Right atrium auricular region (tissue), 2 donors: ENCODE measurements at places on chromosomes 16 and 17. TPM values are rescaled to one million over a fixed set of nuclear protein-coding genes. Genes with fewer than 3 reads are reported as not detected.

Gene TP53TG3F
- not detected for total RNA-seq

Gene CWC25
- 9.0 TPM for total RNA-seq

DNA sequence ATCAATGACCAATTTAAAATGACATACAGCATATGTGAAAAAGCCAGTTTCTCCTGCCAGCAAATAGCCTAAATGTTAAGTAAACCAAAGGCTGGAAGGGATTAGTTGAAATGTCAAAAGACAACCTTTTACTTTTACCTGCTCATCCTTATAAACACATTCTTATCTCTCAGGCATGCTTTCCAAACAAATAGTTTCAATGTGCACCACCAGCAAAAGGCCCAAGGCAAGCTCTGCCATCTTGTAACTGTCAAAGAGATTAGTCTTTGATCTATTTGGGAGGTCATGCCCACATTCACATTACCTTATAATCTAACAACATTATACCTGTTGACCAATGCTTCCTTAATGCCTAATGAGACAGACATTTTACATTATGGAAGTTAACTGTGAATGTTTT lies 132.2 kb upstream of the NACA2 start:
- no peaks in the 10 kb centered on the region for H3K36me3 ChIP-seq
- no peaks in the 10 kb centered on the region for H3K27me3 ChIP-seq
- no peak overlapping the region for H3K27ac ChIP-seq
- no peaks in the 10 kb centered on the region for H3K4me1 ChIP-seq

DNA sequence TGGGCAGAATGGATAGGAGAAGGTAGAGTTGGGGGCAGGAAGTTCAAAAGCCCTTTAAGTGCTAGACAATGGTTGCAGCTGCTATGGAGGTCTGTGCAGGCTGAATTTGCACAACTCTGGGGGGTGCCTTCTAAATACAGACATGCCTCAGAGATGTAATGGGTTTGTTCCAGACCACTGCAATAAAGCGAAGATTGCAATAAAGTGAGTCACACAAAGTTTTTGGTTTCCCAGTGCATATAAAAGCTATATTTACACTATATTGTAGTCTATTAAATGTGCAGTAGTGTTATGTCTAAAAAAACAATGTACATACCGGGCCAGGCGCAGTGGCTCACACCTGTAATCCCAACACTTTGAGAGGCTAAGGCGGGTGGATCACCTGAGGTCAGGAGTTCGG lies 60.5 kb upstream of the MYOCD start:
- H3K27ac ChIP-seq: no peak overlapping the region
- no peaks in the 10 kb centered on the region for H3K27me3 ChIP-seq
- no peaks in the 10 kb centered on the region for H3K4me1 ChIP-seq
- H3K36me3 ChIP-seq: no peaks in the 10 kb centered on the region
- no peak for DNase-seq

DNA sequence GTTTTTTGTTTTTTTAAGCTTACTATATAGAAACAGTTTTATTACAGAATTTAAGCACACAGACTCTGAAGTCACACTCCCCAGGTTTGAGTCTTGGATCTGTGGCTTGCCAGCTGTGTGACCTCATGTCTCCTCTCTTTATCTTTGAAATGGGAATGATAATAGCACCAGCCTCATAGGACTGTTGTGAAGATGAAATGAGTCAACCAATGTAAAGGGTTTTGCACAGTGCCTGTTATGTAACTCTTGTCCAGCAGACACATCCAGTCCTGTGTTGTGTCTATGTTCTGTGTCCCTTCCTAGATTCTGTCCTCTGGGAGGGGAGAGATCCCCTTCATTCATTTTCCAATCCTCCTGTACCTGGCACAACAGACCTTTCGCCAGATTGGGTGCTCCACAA lies 3.1 kb upstream of the CPD start:
- DNase-seq: no peak
- no peaks in the 10 kb centered on the region for H3K36me3 ChIP-seq
- H3K4me1 ChIP-seq: peaks cover 30% of the 10 kb centered on the region
